ENCODE measurements at places on chromosomes 3 and 15.
A peak's percentile ranks its signal among the peaks of the same experiment; 100 is the strongest.

GRCh38 chr3:46350262-46350565 lies 3.7 kb upstream of the CCR2 start:
- no peak for DNase-seq

- no peak for DNase-seq
Measured at GRCh38 chr15:70518201-70519003, 245.0 kb downstream of the UACA start.

DNA sequence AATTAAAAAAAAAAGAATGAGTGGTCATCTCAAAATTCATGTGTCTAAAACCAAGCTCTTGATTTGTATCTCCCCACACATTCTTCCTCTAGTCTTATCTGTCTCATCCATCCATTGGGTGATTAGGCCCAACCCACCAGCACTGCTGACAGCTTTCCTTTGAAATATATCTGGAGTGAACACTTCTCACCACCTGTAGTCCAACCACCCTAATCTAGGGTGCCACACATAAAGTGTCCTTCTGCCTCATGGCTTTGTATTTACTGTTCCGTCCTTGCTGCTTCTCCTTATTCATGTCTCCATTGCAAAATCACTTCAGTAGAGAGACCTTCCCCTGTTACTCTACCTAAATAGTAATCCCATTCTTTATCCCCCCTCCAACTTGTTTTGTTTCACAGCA lies 82.4 kb upstream of the PTX3 start:
- no peak for DNase-seq

- no peak for DNase-seq
Measured at GRCh38 chr3:193827040-193827669, 234.1 kb downstream of the OPA1 start.

DNA sequence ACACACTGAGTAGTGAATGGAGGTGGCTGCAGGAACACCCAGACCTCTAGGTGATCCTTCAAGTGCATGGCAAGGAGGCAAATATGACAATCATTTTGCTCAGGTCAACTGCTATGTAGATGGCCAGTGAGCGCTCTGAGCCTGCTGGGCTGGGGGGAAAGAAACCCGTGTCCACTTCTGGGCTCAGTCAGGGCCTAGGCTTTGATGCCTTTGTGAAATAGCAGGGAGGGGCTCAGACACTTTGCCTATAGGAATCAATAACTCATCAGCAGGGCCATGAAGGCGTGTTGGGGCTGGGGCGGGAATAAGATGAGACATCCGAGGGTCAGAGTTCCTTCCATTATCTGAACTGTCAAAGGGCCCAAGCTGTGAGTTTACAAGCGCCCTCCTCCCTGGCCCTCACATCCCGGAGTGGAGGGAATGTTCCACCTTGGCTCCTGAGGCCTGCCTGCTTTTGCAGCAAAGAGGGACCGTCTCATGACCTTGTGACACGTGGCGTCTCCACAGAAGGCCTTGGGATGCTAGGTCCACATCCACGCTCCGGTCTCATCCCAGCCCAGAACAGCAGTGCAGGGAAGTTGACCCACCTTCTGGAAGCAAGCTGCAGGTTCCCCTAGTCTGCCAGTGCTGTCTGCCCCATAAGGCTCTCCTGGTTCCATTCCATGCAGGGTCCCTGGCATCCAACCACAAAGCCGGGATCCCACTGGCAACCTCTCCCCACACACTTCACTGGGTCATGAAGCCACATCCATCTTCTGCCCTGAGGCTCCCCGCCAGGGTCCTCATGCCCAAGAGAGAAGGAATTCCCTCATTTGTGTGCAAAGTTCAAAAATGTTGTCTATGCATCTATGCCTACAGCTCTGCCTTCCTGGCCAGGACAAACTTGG lies 78.4 kb downstream of the CHSY1 start:
- DNase-seq: no peak

- no peak for DNase-seq
Measured at GRCh38 chr3:81962396-81962795, 201.0 kb upstream of the GBE1 start.

GRCh38 chr3:139251529-139251928 lies 92.3 kb upstream of the MRPS22 start:
- no peak for DNase-seq

DNA sequence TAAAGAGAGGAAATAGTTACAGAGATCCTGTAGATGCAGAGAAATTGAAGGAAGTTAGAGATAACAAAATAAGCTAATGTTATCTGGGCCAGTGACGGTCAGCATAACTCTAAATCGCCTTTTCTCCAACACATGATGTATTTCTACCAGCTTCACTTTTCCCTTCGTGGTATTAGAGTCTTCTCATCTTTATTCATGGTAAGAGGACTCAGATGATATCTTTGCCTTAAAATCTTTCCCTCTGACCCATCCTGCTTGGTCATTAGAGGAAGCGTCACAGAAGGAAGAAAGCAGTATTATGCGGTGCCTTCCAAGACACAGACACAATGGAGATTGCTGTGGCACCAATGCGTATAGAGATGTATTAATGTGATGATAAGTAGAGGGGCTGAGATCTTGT lies 320.7 kb upstream of the GOLIM4 start:
- DNase-seq: no peak

DNA sequence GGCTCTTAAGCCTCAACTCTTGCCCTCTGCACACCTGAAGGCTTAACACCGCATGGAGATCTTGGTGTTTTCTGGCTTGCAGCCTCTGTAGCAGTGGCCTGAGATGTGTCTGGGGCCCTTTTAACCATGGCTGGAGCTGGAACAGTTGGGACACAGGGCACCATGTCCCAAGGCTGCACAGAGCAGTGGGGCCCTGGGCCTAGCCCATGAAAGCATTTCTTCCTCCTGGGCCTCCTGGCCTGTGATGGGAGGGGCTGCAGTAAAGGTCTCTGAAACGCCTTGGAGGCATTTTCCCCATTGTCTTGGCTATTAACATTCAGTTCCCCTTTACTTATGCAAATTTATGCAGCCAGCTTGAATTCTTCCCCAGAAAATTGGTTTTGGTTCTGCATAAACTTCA lies 735.5 kb upstream of the ALCAM start:
- DNase-seq: no peak

GRCh38 chr3:141796889-141797781 lies 33.9 kb downstream of the GRK7 start:
- DNase-seq: peak; percentile 25

- DNase-seq: no peak
Measured at GRCh38 chr3:171732756-171733155, 77.5 kb downstream of the PLD1 start.

- DNase-seq: no peak
Measured at GRCh38 chr3:192516820-192517219, 210.5 kb downstream of the FGF12 start.

DNA sequence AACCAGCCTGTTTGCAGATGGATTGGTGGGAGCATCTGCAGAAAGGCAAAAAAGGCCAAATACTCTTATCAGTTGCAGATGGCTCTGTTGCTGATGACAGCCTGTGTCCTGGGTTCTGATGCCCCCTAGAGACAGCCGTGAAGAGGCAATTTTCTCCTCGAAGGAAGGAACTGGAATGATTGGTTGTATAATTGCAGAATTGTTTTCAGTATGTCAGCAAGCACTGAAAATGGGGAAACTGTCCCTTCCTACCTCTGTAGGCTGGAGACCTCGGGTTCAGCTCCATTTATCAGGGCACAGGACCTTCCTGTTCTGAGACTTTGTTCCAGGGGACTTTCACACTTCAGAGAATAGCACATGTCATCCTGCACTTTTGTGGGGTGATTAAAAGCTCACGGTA lies 103.0 kb downstream of the PGPEP1L start:
- peak; percentile 65 for DNase-seq

Measured in brain microvascular endothelial cell (primary cell).